ENCODE measurements at places on chromosomes 16 and 17.
A peak's percentile ranks its signal among the peaks of the same experiment; 100 is the strongest.

GRCh38 chr17:79224903-79225302 is 150.3 kb downstream of the ENGASE start:
- no peak for DNase-seq

DNA sequence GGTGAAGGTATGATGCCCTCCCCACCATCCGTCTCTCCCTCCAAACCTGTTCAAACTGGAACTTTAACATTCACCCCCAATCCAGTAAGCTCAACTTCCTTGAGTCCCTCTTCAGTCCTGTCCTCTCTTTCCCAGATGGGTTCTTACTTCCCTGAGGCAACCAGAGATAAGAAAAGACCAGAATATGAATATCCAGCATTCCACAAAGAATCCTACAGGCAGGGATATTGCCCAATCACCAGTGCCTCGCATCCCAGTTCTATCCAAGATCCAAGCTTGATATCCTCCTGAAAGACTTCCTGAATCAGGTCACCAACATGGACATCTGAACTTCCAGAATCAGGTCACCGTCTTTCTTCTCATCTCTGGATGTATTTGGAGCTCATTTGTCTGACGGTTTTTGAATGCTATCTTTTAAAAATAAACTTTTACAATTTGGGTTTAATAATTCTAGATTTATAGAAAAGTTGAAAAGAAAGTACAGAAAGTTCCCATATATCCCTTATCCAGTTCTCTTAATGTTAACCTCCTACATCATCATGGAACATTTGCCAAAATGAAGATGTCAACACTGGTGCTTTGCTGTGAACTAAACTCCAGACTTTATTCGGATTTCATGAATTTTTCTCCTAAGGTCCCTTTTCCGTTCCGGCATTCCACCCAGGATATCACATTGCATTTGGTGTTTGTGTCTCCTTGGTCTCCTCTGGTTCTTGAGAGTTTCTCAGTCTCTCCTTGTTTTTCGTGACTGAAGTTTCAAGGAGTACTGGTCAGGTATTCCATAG is 13.7 kb upstream of the COL1A1 start:
- no peak for DNase-seq

GRCh38 chr17:57377094-57377493 is 120.8 kb downstream of the MSI2 start:
- DNase-seq, result no peak

DNA sequence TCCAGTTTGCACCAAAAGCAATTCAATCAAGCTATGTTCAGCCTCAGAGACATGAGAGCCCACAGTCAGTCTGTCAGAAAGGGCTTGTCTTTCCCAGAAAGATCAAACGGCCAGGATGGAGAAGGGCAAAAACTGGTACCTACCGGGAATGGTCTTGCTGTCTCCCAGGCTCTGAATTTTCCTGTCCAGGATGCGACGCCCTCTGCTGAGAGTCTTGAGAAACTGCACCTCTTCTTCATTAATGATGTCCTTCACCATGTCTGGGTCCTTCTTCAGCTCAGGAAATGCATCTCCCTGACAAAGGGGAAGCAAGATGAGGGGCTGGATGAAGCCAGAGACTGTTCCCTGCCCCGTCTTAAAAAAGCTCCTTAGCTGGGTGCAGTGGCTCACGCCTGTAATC is 15.8 kb upstream of the EXOSC6 start:
- DNase-seq, result peak; percentile 48

DNA sequence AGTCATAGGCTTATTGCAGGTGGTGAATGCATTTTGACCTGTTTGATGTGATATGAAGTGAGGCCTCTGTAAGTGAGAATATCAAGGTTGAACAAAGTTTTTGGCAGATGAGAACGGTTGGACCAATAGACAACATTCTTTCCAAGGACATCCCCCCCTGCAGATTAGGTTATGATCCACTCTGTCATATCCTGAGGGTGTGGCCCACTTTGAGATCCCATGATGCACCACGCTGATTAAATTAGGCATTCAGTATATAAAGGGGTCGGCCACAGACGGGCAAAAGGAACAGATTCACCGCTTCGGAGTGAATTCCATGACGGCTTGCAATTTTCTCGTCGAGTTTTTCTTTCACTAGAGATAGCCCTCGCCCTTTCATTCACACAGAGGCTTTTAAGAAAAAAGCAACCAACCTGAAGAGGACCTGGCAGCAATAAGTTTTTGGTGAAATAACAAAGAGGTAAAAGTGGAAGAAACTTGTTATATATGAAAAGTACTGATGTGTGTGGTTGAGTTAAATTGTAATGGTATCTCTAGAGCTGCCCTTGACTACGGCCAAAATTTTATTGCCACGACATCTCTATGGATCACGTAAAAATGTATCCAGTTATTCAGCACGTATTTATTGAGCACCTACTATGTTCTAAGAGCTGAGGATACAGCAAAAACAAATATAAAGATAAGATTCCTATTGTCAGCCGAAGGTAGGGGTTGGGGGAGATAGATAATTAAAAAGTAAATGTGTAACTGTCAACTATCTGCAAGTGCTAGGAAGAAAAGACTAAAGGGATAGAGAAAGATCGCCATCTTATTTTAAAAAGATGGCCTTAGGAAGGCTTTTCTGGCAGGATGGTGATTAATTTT is 1.7 kb upstream of the RBBP6 start:
- DNase-seq, result no peak

DNA sequence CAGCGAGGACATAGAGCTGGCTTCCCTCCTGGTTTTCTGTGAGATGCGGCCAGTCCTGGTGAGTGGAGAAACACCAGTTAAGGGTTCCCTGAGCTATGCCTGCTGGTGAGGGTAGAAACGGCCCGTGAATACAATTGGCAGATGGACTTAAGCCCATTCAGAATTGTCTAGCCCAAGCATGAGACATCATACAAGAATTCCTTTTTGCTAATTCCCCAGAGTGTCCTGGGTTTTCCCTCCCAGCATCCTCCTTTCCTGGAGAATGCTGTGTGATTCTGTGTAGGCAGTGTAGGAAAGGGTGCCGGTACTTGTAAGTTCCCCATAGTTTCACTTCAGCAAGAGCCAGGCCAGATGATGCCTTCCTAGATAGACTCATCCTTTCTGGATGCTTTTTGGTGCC is 65.1 kb downstream of the SDR42E1 start:
- no peak for DNase-seq

DNA sequence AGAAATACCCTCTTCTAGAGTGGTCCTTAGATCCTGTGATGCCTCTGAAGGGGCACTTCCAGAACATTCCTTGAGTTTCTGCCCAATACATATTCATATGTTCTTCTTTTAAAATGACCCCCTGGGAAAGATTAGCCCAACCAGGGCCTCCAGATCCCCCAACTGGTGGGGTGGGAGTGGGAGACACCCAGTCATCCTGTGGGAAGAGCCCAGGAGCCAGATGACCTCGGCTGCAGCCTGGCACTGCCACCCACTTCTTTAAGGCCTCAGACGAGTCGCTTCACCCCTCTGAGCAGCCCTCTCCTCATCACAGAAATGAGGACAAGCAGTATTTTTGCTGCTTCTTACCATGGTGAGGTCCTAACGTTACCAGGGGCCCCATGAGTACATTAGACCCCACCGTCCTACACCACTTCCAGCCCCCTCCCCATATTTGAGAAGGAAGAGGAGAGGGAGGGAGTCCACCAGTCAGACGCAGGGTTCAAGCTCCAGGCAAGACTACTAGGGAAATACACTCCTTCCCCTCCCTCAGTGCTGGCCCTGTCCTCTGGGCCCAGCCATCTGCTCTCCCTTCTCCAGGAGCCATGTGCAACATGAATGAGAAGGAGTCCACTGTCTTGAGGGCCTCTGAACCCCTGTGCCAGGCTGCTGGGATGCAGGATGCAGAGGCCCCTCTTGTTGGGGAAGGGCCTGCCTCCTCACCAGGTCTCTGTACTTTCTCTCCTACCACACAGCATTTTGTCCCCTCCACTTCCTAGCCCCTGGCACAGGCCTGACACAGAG is 11.8 kb downstream of the MPO start:
- DNase-seq, result no peak

DNA sequence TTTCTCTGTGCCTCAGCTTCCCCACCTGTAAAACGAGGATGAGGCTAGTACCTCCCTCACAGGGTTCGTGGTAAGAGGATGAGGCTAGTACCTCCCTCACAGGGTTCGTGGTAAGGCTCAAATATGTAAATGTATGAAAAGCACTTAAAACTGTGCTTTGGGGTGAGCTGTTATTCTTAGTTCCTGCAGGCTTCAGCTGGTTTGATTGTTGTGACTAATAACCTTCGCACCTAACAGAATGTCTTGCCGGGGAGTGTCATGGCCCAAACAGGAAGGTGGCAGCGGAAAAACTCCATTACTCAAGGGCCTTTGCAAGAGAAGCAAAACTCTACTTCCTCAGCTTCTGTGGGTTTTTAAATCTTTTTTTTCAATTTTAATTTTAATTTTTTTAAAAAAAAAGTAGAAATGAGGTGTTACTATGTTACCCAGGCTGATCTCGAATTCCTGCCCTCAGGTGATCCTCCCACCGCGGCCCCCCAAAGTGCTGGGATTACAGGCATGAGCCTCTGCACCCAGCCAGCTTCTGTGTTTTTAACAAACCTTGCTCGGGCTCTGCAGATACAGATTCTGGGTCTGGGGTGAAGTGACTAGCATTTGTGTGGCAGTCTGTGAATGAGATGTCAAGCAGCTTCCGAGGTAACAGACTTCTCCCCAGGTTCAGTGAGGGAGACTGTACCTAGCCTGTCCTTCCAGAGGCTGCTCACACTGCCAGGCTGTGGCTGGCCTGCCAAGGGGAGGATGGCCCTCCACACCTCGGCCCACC is 103.0 kb downstream of the RAB11FIP4 start:
- DNase-seq, result peak; percentile 79

DNA sequence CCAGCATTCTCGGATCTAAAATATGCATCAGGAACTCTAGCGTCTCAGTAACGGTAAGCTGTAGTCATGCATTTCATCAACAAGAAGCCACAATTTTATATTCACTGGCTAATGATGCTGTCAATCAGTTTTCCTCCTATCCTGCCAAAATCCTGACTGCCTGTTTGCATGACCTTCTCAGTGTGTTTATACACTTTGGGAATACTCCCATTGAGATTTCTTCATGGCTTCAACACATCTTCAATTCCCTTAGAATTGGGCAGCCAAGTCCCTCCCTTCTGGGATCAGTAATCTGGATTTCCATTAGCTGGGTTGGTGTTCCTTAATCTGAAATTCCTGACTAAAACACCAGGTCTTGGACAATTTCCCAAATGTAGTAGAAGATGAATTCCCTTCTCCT is 348.9 kb upstream of the DYNLRB2 start:
- no peak for DNase-seq

DNA sequence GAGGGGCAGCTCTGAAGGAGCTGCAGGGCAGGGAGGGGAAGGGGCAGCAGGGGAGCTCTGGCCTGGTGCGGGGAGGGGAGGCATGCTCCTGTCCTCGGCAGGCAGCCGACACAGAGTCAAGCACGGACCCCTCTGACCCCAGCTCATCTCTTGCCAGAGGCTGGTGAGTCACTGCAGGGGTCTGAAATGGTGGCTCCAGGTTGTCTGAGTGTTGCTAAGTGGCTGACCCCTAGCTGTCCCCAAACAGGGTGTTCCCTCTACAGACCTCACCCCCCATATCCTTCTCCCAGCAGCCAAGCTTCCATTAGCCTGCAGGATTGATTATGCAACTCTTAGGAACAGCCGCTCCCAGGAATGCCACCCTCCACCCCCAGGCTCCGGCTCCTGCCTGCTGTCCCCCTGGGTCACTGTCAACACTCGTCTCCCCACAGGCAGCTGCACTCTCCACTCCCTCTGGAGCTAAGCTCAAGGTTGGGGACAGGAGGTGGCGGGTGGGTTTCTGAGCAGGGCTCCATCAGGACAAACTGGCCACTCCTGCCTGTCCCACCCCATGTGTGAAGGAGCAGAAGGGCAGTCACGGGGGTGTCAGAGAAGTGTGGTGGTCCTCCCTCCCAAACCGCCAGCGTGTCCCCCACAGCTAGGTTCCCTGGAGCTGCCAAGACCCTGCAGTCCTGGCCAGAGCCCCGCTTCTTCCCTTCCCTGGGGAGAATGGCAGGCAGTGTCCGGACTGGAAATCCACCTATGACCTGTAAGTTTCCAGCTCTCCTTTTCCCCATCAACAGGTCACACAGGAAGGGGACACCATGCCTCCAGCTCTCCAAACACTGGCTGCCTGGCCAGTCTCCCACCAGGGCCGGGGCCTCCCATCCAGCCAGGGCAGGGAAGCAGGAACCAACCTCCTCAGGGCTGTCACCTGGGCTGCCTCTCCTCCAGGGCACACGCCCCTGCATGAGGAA is 1.0 kb downstream of the MYLK3 start:
- DNase-seq, result no peak

GRCh38 chr16:89917773-89918452 is 749 bp upstream of the MC1R start:
- peak; percentile 85 for DNase-seq

- peak; percentile 31 for DNase-seq
Observed at GRCh38 chr17:32323046-32323445, 18.9 kb downstream of the C17orf75 start.

GRCh38 chr16:79756571-79756970 is 156.0 kb upstream of the MAF start:
- DNase-seq, result no peak

GRCh38 chr16:1626327-1626726 is 14.2 kb downstream of the CRAMP1 start:
- no peak for DNase-seq

DNA sequence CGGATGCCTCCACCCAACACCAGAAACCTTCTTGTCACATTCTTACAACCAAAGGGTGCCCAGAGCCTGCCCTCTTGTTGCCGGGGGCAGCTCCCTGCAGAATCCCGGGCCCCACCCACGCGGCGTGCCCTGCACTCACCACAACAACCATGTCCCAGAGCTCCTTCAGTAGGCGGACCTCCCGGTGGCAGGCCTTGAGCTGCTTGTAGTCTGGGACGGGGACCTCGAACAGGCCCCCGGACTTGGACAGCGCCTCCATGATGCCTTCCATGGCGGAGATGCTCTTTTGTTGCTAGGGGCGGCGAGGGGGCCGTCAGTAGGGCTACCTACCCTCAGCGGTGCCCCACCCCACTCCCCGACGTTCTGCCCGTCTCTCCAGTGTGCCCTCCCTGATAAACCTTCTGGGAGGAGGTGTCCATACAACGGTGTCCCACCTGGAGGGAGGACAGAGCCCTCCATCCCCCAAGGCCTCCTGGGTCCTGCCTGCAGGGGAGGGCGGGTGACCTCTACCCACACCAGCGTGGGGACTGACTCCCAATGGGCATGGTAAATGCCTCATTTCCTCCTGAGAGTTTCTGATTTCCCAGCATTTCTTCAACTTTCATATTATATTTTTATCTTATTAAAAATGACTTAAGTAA is 52.2 kb downstream of the DNAH17 start:
- DNase-seq, result no peak

- no peak for DNase-seq
Observed at GRCh38 chr16:72910381-72910780, 137.5 kb downstream of the ZFHX3 start.

GRCh38 chr16:69302301-69302700 is 8.8 kb upstream of the VPS4A start:
- no peak for DNase-seq
